ENCODE measurements at places on chromosomes 6 and 20.

DNA sequence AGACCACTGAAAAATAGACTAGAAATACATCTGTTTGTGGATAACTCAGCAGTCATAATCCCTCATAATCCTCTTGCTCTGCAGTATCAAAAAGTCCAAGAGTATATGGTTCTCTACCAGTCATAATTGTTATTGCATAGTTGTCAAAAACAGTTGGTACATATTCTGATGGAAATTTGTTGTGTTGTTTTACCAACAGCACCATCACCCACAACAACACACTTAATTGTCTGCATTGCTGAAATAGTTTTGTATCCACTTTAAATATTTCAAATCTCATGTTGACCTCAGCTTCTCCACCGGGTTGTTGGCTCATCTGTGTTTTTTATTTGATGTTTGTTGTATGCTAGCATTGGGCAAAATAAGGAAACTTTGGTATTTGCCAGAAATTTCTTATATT, 39.4 kb downstream of the ITCH start:
- no peak for DNase-seq

DNA sequence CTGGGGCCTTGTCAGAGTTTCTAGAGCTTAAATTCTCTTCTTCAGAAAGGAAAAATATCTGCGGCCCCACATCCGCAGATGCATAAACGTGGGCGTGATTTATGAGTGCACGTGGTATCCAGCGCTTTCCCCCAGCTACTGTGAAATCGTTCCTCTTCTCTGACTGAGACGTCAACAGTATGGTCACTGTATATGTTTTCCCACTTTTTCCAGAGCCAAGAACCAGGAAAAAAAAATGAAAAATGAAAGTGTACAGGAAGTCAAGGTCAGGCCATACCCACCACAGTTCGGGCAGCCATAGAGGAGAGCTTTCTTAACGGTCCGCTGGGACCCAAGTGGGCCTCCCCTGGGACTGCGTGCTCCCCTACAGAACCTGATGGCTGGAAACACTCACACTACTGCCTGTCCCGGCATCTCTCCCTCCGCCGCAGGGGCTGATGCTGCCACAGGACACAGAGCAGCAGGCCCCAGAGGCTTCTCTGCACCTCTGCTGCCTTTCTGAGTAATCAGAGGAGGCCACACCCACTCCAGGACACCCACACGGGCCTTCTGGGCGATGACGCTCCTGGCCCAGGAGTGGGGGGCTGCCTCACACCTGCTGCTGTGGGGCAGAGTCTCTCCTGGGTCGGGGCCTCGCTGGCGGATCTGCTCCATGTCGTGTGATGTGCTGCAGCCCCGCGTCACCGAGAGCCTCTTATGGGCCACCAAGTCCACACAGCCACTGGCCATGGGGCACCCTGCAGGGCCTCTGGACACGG, 16.4 kb upstream of the STX16 start:
- DNase-seq, result no peak

DNA sequence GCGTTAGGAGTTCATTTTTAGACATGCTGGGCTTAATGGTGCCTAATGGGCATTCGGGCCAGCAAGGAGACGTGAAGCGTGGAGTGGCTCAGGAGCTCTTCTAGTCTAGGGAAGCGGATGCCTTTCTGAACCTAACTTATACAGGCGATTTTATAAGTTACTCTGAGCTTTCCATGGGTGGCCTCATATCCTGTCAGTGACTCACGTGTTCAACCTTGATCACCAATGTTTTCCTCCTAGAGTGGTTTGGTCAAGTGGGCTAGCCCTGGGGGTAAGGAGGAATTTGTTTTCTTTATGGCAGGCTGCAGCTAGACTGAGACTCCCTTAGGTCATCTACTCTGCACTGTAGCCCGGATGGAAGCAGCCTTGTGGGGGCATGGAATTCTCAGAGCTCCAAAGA, 52.1 kb downstream of the PLAGL1 start:
- DNase-seq, result no peak

DNA sequence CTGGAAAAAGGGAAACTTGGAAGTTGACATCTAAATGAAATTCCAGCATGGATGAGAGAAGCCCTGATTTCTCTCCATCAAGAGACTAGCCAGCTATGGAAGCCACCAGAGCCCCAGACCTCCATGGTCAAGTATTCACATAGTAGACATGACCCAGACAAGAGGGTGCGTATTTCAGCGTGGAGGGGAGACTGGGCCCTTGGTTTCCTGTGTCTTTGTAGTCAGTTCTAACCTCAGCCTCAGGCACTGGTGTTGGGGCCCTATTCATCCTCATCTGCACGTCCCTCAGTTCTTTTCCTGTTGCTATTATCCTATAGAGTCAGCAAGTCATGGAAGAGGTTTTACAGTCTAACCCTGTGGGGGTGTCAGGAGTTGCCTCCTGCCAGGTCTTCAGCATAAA, 12.5 kb downstream of the GNL1 start:
- no peak for DNase-seq

DNA sequence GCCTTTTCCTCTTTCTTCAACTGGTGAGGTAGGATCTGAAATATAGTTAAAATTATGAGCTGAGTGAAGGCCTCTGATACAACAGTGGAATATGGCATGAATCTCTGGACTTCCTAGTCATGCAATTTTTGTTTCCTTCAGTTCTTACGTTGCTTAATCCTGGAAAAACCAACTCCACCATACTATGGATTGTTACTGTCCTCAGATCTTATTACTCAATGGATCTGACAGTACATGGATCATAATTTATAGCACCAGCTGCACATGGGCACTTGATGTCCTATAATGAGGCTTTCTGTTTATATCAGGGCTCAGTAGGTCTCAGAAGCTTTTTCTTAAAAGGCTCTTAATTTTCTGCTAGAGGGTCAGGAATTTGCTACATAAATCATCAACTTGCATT, 1341.0 kb upstream of the EYS start:
- DNase-seq, result no peak
